HFFc6 (cell line): ENCODE measurements at places on chromosomes 1 and 21. TPM values are rescaled to one million over a fixed set of nuclear protein-coding genes. Genes with fewer than 3 reads are reported as not detected.

ESRRG gene
- total RNA-seq, result not detected in 3 replicates

NEGR1 gene
- 52.8 to 66.0 TPM (median 58.2 TPM) in 3 replicates for total RNA-seq

TLR5 gene
- total RNA-seq, result not detected in 3 replicates

KRTAP24-1 gene
- not detected in 3 replicates for total RNA-seq

CYYR1 gene
- not detected in 3 replicates for total RNA-seq

DDAH1 gene
- total RNA-seq, result 206 to 298 TPM (median 266 TPM) in 3 replicates

NPL gene
- 1.9 to 2.1 TPM (median 2.0 TPM) in 3 replicates for total RNA-seq

ADORA3 gene
- not detected in 3 replicates for total RNA-seq

SH2D1B gene
- not detected in 3 replicates for total RNA-seq

KIFAP3 gene
- 19.2 to 25.1 TPM (median 20.5 TPM) in 3 replicates for total RNA-seq

TMEM50B gene
- total RNA-seq, result 24.9 to 31.3 TPM (median 30.3 TPM) in 3 replicates

SCMH1 gene
- 17.8 to 23.3 TPM (median 20.1 TPM) in 3 replicates for total RNA-seq

FAM72C gene
- 1.4 to 3.6 TPM (median 2.6 TPM) in 3 replicates for total RNA-seq

ADCY10 gene
- total RNA-seq, result 0.05 to 0.36 TPM in 2 of 3 replicates, not detected in the other

ADAMTSL4 gene
- total RNA-seq, result 35.4 to 61.2 TPM (median 49.4 TPM) in 3 replicates

TNFRSF8 gene
- 0.07 TPM in 1 of 3 replicates, not detected in the others for total RNA-seq

CNR2 gene
- total RNA-seq, result not detected in 3 replicates

KCNJ15 gene
- total RNA-seq, result 0.33 to 0.39 TPM (median 0.34 TPM) in 3 replicates

LMX1A gene
- total RNA-seq, result not detected in 3 replicates

DOP1B gene
- total RNA-seq, result 15.5 to 21.0 TPM (median 16.2 TPM) in 3 replicates

GBP6 gene
- not detected in 3 replicates for total RNA-seq

BEND5 gene
- not detected in 3 replicates for total RNA-seq

CD5L gene
- not detected in 3 replicates for total RNA-seq

OR2L8 gene
- total RNA-seq, result not detected in 3 replicates

ROR1 gene
- total RNA-seq, result 7.4 to 9.3 TPM (median 8.0 TPM) in 3 replicates

AGO3 gene
- total RNA-seq, result 19.3 to 21.1 TPM (median 20.0 TPM) in 3 replicates

WNT2B gene
- 1.9 to 3.7 TPM (median 2.4 TPM) in 3 replicates for total RNA-seq

KCNA2 gene
- not detected in 3 replicates for total RNA-seq

OR2L13 gene
- total RNA-seq, result not detected in 3 replicates

F13B gene
- total RNA-seq, result not detected in 2 replicates
